NCI-H1930 (cell line): ENCODE measurements at places on chromosomes 1 and 21.

DNA sequence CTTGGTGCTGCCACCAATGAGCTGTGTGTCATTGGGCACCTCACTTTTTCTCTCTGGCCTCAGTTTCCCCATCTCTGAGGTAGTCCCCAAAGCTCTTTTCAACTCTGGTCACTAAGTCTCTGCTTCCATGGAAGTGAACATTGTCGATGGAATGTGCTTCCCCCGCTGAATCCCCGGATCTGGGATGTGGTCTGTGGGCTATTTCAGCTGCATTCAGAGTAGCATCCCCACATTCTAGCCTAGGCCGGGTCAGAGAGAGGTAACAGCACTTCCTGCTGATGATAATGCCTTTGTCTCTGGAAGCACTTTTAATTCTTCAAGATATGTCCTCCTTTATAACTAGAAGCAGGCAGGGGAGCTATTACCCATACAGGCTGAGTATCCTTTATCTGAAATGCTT, 29.8 kb downstream of the RASSF5 start:
- DNase-seq = no peak

DNA sequence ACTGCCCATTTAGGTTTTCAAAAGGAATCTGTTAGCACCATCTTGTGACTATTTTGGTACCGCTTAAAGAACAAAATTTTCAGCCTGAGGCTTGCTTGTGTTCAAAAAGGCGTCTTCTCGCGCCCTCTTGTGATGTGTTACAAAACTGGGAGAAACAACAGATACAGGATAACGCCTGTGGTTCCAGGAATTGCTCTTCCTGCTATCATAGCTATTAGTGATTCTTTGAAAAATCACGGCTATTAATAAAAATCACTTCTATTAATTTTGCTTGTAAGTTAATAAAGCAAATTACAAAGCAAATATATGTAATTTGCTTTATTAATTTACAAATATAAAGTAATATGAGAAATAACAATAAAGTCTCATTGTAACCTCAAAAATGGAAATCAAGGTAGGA, 82.2 kb upstream of the ABCD3 start:
- DNase-seq = peak; percentile 11

DNA sequence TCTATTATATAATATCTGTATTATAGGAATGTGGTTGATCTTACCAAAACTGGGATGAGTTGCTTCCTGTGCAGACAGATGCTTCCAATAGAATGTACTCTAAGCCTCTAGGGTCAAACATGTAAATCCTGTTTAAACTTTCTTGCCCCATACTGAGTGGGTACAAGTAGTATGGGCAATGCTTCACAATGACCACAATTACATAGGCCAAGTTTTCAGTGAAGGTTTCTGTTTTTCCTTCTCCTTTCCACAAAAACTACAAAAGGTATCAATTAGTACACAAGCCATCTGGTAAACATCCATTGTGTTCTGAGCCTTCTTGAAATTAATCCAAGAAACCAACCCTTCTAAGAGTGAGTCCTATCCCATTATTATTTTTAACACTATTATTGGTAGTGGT, 16.8 kb downstream of the OTUD7B start:
- no peak for DNase-seq

DNA sequence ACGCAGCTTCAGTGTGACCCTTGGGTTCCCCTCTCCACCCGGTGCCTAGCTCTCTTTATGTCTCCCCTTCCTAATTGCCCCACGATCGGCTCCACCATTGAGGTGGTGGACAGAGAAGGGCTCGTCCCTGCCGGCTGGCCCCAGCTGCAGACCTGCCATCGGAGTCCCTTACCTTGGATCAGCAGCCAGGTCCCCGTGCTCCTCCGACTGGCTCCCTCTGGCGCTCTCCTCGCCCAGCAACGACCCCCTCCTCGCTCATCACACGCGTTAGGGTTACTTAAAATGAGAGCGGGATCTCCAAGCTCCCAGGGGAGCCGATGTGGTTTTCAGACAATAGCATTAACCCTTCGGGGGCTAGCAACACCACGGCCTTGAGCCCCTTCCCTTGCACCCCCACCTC, 8.1 kb upstream of the ETV3L start:
- no peak for DNase-seq

- no peak for DNase-seq
These were observed 64.1 kb downstream of the RPAP2 start for GRCh38 chr1:92362970-92363369.

- no peak for DNase-seq
These were observed 31.3 kb upstream of the AXDND1 start for GRCh38 chr1:179334440-179334839.

- DNase-seq = no peak
These were observed 215.3 kb downstream of the BRINP2 start for GRCh38 chr1:177385760-177386698.

GRCh38 chr1:29811247-29811646, 574.9 kb downstream of the PTPRU start:
- DNase-seq = no peak

- DNase-seq = no peak
These were observed 76.1 kb upstream of the SLC2A1 start for GRCh38 chr1:43034778-43035177.

DNA sequence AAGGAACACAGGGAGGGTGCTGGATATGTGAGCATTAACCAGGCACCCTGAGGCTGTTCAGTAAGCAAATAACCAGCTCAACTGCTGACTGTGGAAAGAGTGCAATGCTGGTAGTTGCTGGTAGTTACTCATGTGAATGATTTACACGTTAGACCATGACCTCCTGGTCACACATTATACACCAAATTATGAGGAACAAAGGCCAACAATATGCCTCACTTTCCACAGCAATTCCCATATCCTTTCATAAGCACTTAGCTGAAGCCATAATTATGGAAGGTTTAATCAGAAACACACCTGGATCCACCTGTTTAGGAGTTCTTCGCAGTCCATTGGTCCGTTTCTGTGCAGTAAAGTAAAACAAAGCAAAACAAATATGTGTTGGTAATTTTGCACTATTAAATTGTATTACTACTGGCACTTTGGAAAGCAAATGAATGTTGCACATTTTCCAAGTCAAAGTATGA, 281.8 kb downstream of the VAV3 start:
- DNase-seq = peak; percentile 68

GRCh38 chr1:26832249-26832960, 5.9 kb downstream of the ZDHHC18 start:
- DNase-seq = no peak

- no peak for DNase-seq
These were observed 38.0 kb downstream of the ERG start for GRCh38 chr21:38460171-38460742.

DNA sequence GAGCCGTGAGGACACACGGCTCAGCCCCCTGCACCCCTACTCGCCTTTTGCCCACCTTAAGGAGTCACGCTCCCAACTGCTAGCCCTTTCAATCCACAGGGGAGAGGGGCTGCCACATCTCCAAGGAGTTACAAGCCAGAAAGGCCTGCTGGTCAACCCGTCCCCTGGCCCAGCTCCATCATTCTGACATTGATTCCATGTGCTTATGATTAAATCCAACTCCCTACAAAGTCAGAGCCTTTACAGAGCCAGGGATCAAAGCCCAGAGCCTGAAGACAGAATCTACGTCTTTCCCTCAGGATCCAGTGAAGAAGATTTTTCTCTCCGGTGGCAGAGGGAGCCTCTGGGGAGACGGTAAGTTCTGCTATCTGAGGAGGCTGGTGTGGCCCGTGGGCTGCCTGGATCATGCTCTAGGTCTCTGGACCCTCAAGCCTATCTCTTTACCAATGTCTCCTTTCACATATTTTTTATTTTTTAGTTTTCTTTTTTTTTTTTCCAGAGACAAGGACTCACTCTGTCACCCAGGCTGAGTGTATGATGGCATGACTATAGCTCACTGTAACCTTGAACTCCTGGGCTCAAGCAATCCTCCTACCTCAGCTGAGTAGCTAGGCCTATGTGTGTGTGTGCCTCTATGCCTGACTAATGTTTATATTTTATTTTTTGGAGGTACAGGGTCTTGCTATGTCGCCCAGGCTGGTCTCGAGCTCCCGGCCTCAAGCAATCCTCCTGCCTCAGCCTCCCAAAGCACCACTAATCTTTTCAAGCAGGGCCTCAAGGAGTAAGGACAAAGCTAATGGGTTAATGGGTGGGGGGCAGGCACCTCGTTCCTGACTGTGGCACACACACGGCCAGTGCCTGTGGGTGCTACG, 61.3 kb downstream of the SLC66A1 start:
- DNase-seq = no peak

- DNase-seq = no peak
These were observed 10.2 kb upstream of the CREG1 start for GRCh38 chr1:167563579-167564246.

DNA sequence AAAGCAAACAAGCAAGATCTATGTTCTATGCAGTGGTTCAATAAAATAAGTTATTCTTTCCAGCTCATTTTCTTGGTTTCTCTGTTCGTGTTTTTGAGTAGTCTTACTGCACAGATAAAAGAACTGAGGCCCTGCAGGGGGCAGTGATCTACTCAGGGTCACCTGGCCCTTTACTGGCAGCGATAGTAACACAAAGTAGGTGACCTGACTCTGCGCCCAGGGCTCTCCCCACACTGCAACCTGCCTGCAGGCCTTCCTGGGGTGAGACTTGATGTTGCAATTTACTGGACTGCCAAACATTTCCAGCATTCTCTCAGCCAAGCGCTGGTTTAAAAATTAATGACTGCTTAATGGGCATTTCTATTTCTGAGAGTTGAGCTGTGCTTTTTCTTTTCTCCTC, 110.3 kb downstream of the HUNK start:
- no peak for DNase-seq

- no peak for DNase-seq
These were observed 3.7 kb upstream of the AMIGO1 start for GRCh38 chr1:109513110-109513710.

- DNase-seq = no peak
These were observed 29.4 kb downstream of the CLDN14 start for GRCh38 chr21:36450511-36450910.

DNA sequence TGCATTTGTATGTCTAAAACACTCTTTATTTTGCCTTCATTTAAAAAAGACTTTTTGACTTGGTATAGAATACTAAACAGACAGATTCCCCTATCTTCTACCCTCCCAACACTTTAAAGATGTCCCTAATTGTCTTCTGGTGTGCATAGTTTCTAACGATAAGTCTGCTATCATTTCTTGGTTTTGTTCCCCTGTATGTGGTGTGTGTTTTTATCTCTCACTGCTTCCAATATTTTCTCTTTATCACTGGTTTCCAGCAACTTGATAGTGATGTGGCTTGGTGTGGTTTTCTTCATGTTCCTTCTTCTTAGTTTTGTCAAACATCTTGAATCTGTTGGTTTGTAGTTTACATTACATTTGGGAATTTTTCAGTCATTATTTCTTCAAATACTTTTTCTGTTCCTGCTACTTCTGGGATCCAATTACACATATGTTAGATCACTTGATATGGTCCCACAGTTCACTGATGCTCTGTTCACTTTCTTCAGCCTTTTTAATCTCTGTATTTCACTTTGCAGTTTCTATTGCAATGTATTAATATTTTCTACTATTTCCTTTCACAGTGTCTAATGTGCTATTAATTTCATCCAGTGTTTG, 23.2 kb downstream of the F5 start:
- no peak for DNase-seq

GRCh38 chr1:155984341-155984740, 6.0 kb upstream of the ARHGEF2 start:
- DNase-seq = no peak

DNA sequence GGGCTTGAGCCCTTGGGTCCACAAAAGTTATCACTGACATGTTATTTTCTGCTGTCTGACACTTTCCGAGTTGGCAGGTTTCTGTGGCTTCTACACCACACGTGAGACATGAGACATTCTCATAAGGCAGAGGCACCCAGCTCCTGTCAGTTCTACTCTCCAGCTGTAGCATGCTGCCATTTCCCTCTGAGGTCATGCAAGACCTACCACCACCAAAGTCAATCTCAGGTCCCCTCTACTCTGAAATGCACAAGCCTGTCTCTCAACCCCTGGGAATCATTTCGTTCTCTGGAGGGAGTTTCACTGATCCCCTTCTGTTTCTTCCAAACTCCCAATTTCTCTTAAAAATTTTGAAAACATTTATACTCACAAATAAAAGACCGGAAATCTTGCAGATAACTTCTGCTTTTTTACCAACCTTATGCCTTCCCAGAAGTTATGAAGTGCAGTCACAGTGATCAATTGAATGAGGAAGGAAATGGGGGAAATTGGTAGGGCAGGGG, 39.5 kb upstream of the CR2 start:
- no peak for DNase-seq

DNA sequence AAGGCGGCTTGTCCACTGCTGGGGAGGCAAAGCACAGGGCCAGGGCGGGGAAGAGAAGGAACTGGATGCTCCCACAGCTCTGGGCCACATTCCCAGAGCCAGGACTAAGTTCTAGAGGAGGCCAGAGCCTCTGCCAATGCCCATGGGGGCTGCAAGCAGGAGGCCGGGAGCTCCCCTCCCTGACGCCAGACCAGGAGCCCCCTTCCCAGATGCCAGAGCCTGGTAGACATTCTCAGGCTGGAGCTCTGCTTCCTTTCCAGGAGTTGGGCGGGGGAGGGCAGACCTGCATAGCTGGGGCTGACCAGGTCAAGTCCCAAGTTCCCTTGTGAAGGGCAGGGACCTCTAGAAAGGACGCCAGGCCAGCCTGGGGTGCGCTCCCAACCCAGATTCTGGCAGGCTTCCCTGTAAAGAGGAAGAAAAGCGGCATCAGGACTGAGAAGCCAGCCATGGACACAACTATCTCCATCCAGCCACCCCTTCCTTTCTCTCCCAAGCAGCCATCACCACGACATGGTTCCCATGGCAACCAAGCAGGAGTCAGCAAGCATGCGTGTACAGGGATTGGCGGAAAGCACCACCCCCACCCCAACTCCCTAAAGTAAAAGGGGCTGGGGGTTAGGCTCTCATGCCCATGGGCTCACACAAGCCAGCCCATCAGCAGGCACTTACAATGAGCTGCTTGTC, 13.4 kb downstream of the KIF21B start:
- no peak for DNase-seq

- DNase-seq = peak; percentile 13
These were observed 107.5 kb downstream of the ZNF281 start for GRCh38 chr1:200302192-200302920.

DNA sequence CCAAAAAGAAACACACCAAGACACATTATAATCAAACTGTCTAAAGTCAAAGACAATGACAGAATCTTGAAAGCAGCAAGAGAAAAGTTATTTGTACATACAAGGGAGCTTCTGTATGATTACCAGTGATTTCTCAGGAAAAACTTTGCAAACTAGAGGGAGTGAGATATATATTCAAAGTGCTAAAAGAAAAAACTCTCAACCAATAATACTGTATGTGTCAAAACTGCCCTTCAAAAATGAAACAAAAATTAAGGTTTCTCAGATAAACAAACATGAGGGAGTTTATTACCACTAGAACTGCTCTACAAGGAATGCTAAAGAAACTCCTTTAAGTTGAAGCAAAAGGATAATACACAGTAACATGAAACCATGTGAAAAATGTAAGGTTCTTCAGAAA, 79.4 kb downstream of the LBR start:
- no peak for DNase-seq

DNA sequence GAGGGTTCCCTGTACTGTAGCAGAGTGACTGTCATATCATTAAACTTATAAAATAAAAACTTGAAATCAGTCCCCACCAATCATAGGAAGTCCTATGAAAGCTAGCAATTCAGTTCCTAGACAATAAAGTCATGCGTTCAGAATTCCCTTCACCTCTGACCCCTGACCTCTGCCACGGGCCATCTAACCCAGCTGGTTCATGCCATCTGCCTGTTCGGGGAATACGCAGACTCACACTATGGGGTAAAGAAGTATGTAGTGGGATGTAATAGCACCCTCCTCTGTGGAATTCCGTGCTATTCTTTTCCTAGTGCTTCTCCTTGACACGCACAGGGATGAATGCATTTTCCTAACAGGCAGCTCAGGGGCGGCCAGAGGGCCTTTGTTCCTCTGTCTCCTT, 2.1 kb downstream of the GSTM4 start:
- DNase-seq = no peak

GRCh38 chr1:191561276-191561675, 597.0 kb upstream of the RGS18 start:
- DNase-seq = no peak
